ENCODE measurements at places on chromosomes 3 and 15.

DNA sequence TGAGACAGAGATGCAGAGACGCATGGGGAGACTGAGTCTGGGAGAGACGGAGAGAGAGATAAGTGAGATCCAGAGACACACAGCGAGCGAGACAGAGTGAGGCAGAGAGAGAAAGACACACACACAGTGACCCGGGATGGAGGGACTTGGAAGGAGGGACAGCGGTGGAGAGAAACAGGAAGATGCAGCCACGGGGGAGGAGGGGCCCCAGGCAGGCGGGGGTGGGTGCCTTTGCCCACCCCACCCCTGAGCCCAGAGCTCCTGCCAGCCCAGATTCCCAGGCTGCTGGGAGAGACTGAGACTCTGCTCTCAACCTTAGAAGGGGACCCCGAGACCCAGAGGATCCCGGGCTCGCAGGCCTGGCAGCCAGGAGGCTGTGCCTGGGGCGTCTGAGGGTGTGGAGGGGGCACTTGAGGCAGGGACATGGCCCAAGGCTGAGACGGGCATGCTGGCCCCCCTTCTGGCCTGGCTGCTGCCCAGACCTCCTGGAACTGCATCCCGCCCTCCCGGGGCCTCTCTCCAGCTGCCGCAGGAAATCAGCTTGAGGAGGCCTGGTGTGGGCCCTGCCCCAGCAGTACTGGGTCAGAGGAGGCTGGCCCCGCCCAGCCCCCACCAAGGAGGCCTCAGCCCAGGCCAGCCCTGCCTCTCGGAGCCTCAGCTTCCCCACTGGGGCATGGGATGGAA is 18.1 kb downstream of the H1-8 start:
- no peak for DNase-seq

GRCh38 chr15:76274226-76274625 is 37.0 kb downstream of the ETFA start:
- no peak for DNase-seq

DNA sequence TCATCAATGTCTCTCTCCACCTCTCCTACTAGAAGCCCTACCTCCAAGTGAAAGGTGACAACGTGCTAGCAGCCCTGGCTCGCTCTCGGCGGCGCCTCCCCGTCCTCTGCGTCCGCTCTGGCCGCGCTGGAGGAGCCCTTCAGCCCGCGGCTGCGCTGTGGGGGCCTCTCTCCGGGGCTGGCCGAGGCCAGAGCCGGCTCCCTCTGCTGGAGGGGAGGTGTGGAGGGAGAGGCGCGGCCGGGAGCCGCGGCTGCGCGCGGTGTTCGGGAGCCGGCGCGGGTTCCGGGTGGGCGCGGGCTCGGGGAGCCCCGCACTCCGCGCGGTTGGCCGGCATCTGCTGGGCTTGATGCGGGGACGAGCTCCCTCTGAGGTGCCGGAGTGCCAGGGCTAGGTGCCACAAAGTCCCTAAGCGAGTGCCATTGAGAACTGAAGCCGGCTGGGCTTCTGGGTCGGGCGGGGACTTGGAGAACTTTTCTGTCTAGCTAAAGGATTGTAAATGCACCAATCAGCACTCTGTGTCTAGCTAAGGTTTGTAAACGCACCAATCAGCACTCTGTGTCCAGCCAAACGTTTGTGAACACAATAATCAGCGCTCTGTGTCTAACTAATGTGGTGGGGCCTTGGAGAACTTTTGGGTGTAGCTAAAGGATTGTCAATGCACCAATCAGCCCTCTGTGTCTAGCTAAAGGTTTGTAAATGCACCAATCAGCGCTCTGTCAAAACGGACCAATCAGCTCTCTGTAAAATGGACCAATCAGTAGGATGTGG is 84.8 kb upstream of the ARRDC4 start:
- no peak for DNase-seq

DNA sequence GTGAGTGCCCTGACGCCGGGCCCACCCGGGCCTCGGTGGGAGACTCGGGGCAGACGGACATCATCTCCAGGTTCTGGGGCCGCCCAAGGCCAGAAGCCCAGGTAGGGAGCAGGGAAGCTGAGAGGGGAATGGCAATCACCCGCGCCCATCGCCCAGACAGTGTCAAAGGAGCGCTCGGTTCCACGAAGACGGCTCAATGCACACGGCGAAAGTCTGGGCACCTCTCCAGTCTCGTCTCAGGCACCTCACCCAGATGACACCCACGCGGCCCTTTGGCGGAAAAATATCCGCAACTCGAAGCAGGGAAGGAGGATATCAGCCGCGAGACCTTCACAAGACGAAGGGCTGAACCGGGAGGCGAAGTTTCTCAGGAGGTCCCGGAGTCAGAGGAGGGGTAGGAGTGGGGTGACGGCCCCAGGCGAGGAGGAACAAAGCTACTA is 916 bp downstream of the IL17RD start:
- no peak for DNase-seq

DNA sequence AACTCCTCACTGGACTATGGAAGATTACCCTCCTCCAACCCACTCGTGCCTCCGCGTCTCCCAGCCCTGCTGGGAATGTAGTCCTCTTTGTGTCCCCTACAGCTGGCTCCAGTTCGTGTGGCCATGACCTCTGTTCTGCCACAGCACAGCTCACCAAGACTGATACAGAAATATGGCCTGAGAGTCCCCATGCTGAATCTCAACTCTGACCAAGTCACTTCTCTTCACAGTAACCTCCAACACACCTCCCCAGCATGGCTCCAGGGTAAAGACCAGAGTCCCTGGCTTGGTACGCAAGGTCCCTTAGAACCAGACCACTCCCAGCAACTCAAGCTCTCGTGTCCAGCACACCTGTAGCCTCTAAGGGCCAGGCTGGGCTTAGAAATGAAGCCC is 2.3 kb upstream of the COL7A1 start:
- no peak for DNase-seq

- DNase-seq: no peak
Measured at GRCh38 chr15:69293741-69294615, 4.7 kb upstream of the PAQR5 start.

GRCh38 chr3:3851621-3852323 is 52.5 kb downstream of the LRRN1 start:
- DNase-seq: no peak

- no peak for DNase-seq
Measured at GRCh38 chr3:99520513-99520912, 117.9 kb upstream of the COL8A1 start.

DNA sequence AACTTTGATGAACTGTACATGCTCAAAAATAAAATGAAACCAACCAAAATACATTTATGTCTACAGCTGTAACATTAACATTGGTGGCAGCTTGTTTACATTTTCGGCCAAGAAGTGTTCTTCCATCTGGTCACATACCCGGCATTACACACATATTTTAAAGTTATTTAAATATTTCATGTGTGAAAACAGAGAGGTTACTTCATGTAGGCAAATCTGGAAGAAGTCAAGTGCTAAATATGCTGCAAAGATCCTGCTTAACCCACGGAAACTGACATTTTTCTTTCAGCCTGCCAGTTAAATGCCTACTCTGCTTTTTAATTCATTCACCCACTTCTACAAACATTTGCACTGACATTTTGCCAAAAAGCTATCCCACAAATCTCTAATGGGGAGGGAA is 69.7 kb downstream of the MB21D2 start:
- DNase-seq: peak; percentile 5

DNA sequence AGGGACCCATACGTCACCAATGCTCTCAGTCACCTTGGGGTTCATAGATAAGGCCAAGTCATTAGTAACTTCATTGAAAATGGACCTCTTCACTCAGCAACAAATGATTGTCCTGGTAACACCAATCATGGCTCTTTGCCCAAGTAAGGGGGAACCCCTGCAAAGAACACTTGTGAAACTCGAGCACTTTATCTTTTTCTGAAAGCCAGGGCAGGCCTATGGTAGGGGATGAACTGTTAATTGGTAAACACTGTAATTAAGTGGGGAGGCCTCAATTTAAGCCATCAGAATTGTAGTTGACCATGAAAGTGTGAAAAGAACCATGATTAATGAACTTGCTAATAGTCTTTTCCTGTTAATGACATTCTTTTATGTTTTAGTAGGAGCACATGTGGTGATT is 73.3 kb downstream of the ABHD5 start:
- no peak for DNase-seq

GRCh38 chr15:96701443-96701842 is 370.9 kb downstream of the NR2F2 start:
- no peak for DNase-seq

GRCh38 chr3:105496343-105496742 is 129.6 kb downstream of the ALCAM start:
- no peak for DNase-seq

- no peak for DNase-seq
Measured at GRCh38 chr3:183275937-183276336, 22.9 kb downstream of the B3GNT5 start.

DNA sequence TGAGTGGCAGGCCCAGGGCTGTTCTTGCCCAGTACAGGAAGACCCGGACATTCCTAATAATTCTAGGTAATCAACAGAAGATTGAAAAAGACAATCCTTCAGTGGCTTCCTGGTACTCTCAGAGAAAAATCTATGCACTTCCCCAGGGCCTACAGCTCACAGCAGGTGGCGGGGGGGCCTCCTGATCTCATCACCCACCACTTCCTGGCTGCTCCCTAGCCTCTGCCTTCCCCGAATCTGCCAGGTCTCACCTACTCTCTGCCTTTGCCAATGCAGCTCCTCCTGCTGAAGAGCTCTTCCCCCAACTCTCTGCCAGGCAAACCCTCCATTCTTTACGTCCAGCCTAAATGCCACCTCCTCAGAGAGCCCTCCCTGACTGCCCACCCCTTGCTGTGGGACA is 37.5 kb downstream of the EHD4 start:
- DNase-seq: no peak

GRCh38 chr3:133890972-133891644 is 4.6 kb downstream of the RAB6B start:
- DNase-seq: no peak

DNA sequence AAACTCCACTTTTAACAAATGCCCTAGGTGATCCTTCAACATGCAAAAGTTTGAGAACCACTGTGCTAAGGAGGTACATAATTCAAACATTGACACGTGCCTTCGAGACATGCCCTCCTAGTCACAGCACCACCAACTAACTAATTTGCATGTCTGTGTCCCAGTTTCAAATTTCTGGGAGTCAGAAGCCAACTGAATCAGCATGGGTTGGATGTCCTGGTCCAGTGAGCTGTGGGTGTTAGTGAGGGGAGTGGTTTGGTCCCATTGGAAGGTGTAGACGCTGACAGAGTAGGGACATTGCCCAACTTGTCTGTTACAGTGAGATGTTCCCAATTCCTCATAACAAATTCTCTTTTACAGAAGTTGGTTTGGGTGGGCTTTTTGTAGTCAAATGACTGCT is 67.3 kb upstream of the ADPGK start:
- no peak for DNase-seq

DNA sequence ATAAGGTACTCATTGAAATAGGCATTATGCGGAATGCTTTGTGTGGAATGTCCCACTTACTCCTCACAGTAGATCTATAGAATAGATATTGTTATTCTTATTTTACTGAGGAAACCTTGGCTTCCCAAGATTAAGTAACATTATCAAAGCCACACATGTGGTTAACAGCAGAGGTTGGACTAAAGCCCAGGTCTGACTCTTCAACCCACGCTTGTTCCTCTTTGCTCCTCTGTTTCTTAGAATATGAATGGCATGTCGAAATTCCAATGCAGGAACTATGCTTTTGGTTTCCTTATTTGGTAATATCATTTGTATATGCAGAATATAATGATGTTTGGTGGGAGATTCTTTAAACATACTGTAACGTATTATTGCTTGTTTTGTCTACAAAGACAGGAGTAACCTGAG is 818.8 kb upstream of the LMCD1 start:
- no peak for DNase-seq

GRCh38 chr3:45719655-45720487 is 30.7 kb downstream of the SACM1L start:
- DNase-seq: no peak

DNA sequence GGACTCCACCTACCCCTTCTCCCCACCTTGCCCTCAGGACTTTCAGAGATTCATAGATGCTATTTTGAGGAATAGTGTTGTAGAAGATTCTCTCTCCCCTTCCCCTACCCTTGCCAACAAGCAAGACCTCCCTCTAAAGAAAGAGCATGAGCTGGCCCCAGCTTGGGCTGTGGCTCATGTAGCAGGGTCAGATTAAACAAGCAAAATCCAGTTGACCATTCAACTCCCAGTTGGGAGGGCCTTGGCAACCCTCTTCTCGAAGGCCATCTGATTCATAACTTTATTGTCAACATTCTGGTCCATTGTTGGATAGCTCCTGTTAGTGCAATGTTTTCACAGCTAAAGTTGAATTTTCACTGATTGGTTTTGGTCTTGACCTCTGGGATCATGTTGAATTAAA is 41.1 kb downstream of the TNFAIP8L3 start:
- DNase-seq: no peak

DNA sequence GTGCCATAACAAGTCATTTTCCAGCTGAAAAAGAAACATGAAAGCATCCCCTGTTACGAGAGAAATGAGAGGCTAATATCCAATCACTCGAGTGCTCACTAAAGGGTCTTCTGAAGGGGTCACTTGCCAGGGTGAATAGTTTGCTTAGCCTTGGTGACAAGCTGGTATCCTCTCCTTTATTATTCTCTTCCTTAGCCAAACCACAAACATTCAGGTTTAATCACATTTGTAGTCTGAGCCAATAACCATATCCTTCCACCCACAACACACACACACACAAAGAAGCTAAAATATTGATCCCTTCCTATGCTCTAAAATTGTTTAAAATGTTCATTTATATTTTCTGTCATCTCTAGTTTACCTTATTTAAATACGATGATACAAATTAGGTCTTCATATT is 240.5 kb upstream of the TMCO5A start:
- no peak for DNase-seq

- no peak for DNase-seq
Measured at GRCh38 chr3:71101626-71102025, 481.9 kb downstream of the FOXP1 start.

DNA sequence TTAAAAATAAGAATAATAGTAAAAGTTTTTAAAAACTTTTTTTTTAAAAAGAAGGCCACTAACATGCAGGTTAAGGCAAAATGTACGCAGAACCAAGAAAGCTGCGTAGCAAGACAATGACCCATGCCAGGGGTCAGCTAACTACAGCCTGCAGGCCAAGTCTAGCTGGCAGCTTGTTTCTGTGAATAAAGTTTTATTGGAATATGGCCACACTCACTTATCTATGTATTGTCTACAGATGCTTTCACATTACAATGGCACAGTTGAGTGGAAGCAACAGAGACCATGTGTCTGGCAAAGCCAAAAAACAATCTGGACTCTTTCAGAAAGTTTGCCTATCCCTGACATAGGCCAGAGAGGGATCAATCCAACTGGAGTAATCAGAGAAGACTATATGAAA is 46.7 kb downstream of the WWTR1 start:
- no peak for DNase-seq

DNA sequence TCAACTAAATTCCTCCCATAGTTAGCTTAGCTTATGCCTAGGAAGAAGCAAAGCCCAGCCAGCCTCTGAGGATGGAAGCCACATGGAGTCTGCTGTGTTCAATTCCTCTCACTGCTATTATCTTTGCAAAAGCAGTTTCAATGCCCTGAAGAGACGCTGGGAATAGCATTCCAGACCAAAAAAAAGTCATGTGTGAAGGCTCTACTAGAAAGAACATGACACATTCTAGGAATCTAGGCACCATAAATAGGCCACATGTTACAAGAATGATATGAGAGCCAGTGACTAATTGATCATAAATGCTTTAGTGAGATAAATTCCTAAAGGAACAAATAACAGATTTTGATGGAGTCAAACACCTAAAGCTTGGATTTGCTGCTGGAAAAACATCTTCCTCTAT is 800.8 kb downstream of the TUSC7 start:
- no peak for DNase-seq

GRCh38 chr15:84857418-84858004 is 27.0 kb upstream of the SLC28A1 start:
- no peak for DNase-seq
